ENCODE measurements at places on chromosomes 12 and 14. TPM values are rescaled to one million over a fixed set of nuclear protein-coding genes. Genes with fewer than 3 reads are reported as not detected.

The CCDC184 gene
- 0.05 TPM for total RNA-seq

The TAS2R14 gene
- 2.0 TPM for total RNA-seq

The LUM gene
- under 0.01 TPM for total RNA-seq

- DNase-seq = no peak
Measured at GRCh38 chr14:75595226-75595625, 16.8 kb downstream of the FLVCR2 start.

GRCh38 chr14:81485781-81486180 is 47.9 kb downstream of the SEL1L start:
- DNase-seq = no peak

GRCh38 chr12:88325816-88326189 is 183.7 kb downstream of the TMTC3 start:
- peak; percentile 1 for DNase-seq

GRCh38 chr12:63976902-63977395 is 132.4 kb downstream of the SRGAP1 start:
- no peak for DNase-seq

GRCh38 chr14:59085207-59085739 is 103.2 kb upstream of the DAAM1 start:
- no peak for DNase-seq
